Cardiac fibroblast (primary cell): ENCODE measurements at places on chromosomes 7 and 10.

DNA sequence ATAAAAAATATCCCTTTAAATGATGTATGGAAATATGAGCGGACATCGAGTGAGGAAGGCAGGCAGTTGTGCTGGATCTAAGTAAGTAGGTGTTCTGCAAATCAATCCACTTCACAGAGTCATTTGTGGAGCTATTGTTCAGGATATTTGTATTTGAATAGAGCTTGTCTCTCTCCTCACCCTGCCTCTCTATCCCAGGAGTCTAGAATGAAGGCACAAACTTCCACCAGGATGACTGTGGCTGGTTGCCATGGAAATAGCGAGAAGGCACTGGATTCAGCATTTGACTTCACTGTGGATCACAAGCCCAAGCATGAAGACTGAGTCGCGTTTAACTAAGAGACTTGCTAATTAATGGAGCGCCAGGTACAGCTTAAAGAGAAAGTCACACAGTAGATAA lies 53.2 kb downstream of the NPY start:
- no peak for DNase-seq

DNA sequence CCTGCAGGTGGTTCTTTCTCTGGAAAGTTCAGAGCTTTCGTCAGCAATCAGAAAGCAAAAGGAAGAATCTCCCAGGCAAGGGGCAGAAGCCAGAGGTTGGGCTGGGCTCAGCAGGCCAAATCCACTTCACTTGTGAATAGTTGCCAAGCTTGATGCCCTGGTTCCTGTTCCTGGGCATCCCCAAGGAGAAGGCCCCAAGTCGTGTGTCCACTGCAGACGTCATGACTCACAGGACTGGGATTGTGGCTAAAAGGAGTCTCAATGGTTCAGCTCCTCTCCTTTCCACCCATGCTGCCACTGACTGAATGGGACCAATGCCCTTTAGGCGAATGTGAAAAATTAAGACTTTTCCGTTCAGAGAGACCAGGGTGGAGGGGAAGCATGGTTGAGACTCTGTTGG lies 38.6 kb upstream of the TRIM8 start:
- no peak for DNase-seq

GRCh38 chr7:3432911-3433310 lies 131.9 kb downstream of the SDK1 start:
- DNase-seq: peak; percentile 24

GRCh38 chr10:35224045-35224740 lies 97.5 kb downstream of the CREM start:
- DNase-seq: no peak

DNA sequence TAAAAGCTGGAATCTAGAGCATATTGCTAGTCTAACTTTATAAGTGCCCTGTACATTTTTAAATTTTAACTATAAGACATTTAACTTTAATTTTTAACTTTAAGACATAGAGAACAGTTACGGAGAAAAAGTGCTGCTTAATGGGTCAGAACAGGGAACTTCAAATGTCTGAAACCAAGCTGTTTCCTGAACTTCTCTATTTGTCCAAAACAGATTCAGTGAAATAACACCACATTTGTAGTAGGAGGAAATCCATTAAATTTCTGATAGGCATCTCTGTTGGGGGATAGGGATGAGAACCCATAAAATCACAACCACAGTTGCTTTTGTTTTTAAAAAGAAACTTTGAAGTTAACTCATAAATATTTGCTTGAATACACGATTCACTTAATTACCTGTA lies 170.8 kb upstream of the ANK3 start:
- no peak for DNase-seq

- no peak for DNase-seq
Observed at GRCh38 chr7:76512941-76513816, 2.8 kb downstream of the UPK3B start.

- DNase-seq: no peak
Observed at GRCh38 chr7:87935384-87935706, 1.3 kb downstream of the ADAM22 start.

DNA sequence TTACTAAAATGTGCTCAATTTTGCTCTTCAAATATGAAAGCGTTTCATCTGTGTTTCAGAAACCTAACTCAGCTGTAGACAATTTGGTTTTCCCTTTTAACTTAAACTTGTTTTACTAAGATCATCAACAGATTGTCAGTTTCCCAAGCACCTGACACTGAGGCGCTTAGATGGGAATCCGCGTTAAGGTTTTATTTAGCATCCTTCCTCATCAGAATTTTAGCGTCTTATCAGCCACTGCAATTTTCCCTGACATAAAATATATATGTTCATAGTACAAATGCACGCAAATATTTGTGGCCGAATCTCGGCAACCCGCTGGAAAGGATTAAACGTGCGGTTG lies 1.2 kb downstream of the SGCE start:
- no peak for DNase-seq

GRCh38 chr10:131516285-131516684 lies 204.8 kb upstream of the TCERG1L start:
- no peak for DNase-seq

DNA sequence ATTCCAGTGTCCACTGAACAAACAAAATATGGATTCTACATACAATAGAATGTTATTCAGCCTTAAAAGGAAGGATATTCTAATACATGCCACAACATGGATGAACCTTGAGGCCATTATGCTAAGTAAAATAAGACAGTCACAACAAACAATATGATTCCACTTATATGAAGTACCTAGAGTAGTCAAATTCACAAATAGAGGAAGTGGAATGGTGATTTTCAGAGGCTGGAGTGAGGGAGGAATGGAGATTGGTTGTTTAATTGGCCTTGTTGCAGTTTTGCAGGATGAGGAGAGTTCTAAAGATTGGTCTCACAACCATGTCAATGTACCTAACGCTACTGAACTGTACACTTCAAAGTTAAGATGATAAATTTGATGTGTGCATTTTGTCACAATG lies 119.6 kb downstream of the CHN2 start:
- no peak for DNase-seq

DNA sequence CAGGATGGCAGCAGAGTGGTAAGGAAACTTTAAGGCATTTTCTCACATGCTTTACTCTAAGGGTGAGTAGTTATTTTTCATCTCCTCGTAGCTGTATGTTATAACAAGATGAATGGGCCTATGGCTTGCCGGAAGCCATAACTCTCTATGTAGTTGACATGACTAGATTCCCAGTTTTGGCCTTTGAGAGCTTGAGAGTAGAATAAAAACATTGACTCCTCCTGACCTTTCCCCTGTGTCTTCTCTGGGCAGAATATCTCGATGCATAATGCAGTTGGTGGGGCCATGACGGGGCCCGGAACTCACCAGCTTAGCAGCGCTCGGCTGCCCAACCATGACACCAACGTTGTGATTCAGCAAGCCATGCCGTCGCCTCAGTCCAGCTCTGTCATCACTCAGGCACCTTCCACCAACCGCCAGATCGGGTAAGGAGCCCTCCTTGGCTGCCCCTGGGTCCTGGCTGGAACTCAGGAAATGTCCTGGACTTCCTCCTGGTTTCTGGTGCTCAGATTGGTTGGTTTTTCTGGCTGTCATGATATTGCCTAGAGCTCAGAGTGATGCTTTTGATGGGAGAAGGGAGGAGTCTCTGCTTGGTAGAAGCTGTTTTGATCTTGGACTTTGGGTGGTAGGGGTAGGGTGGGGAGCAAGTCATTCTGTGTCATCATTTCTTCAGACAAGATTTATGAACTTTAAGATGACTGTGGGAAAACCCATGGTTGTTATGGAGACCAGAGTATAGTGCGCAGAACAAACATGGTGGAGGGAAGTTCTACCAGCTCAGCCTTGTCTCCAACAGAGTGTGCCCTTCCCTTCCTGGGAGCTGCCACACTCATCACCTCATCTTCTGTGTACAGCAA lies 158.0 kb downstream of the CREB5 start:
- no peak for DNase-seq

- no peak for DNase-seq
Observed at GRCh38 chr7:138304071-138304320, 156.1 kb upstream of the TRIM24 start.

DNA sequence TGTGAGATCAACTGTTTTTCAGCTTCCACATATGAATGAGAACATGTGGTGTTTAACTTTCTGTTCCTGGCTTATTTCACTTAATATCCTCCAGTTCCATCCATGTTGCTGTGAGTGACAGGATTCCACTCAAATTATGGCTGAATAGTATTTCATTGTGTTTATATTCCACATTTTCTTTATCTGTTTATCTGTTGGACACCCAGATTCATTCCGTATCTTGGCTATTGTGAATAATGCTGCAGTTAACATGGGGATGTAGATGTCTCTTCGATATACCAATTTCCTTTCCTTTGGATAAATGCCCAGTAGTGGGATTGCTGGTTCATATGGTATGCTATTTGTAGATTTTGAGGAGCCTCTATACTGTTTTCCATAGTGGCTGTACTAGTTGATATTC lies 47.9 kb downstream of the GALNT11 start:
- no peak for DNase-seq

GRCh38 chr7:113813471-113813870 lies 105.3 kb downstream of the PPP1R3A start:
- DNase-seq: no peak

GRCh38 chr10:22369434-22370072 lies 24.3 kb downstream of the SPAG6 start:
- DNase-seq: peak; percentile 62

GRCh38 chr10:62619413-62619738 lies 185.1 kb upstream of the ADO start:
- peak; percentile 17 for DNase-seq

- no peak for DNase-seq
Observed at GRCh38 chr10:19385846-19386450, 337.3 kb downstream of the MALRD1 start.

DNA sequence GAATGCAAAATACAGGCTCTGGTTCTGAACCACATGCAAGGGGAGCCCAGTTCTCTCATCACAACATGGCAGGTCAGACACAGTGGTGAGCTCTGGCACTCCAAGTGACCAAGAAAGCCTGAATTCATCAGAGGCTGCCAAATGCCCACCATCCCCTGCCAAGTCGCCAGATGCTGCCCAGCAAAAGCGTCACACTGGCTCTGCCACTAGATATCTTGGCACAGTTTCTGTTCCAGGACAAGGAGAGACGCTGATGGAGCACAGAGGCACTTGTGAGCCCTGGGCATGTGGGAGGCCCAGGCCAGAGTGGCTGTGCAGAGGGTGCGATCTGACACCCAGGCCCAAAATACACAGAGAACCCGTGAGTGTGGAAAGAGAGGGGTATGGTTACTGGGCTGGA lies 57.8 kb downstream of the GAD2 start:
- no peak for DNase-seq

DNA sequence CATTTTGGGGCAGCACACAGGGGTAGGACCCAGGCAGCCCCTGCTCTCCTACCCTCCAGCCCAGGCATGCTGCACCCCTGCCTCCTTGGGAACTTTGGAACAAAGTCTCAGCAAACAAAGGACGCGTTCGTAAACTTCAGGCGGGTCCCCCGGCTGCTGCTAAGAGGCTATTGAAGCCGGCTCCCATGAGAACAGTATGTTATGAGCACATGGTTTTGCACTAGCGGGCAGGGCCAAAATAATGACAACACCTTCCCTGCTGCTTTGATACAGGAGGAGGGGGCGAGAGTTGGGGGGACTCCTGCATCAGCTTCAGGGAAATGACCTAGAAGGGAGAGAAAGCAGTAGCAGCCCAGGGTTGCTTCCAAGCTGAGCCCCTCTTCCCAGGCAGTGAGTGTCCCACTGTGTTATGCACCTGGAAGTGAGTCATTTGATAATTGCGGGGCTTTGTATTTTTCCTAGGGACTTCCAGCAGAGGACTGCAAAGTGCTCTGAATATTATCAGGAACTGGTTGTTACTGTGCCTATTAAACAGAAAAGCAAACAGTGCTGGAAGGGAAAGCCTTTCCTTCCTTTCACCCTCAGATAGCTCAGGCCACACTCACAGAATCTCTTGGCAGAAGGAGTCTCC lies 6.9 kb downstream of the ITPRIP start:
- DNase-seq: peak; percentile 74

DNA sequence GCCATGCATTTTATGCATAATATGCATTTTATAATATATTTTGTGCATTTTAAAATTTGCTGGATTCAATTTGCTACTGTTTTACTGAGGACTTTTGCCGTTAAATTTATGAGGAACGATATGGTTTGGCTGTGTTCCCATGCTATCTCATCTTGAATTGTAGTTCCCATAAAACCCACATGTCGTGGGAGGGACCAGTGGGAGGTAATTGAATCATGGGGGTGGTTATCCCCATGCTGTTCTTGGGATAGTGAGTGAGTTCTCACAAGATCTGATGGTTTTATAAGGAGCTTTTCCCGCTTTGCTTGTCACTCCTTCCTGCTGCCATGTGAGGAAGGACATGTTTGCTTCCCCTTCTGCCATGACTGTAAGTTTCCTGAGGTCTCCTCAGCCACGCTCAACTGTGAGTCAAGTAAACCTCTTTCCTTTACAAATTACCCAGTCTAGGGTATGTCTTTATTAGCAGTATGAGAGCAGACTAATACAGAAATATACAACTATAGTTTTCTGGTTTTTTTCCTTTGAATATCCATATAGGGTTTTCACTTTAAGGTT lies 201.4 kb upstream of the SH2B2 start:
- no peak for DNase-seq

- no peak for DNase-seq
Observed at GRCh38 chr7:17229228-17229627, 69.2 kb upstream of the AHR start.

GRCh38 chr10:94173594-94173993 lies 179.9 kb downstream of the PLCE1 start:
- no peak for DNase-seq

- DNase-seq: no peak
Observed at GRCh38 chr10:110456046-110456445, 41.7 kb upstream of the DUSP5 start.

GRCh38 chr10:10056961-10057360 lies 960.7 kb upstream of the CELF2 start:
- peak; percentile 53 for DNase-seq

GRCh38 chr7:95691464-95691863 lies 80.9 kb upstream of the DYNC1I1 start:
- no peak for DNase-seq

DNA sequence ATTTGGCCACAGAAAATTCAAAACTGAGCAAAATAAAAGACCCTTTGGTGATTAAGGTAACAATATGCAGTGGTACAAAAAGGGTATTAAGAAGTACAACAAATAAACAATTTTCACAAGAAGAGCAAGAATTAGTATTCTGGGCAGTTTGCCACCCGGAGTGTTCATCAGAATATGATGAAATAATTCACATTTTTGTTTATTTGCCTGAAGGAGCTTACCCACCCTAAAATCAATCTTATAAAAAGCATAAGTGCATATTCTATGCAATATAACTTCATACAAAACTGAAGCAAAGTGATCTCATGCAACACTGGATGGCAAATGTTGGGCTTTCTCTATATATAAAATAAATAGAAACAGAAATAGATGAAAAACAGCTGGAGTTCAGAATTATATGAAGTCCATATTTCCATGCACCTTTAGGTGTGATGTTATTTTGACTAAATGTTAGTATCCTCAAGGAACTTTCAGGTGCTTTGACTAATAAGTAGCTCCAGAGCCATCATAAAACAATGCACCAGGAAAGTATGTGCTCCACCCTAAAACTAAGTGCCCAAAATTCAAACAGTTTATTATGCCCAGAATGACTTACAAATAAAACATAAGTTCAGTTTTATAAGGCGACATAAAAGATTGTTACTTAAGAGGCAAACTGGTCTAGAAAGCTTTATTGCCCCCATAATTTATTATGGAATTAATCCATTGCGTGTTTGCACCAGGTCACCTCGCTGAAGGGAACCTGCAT lies 474.3 kb downstream of the SEMA3D start:
- DNase-seq: peak; percentile 35

- DNase-seq: no peak
Observed at GRCh38 chr10:61931620-61932332, 30.3 kb downstream of the ARID5B start.

GRCh38 chr7:152312316-152312715 lies 123.5 kb downstream of the KMT2C start:
- DNase-seq: peak; percentile 66

- DNase-seq: peak; percentile 65
Observed at GRCh38 chr10:43689618-43689954, 40.9 kb upstream of the ZNF32 start.
